ENCODE measurements at places on chromosomes 5 and 9.

GRCh38 chr5:122218778-122219177 is 89.4 kb downstream of the ZNF474 start:
- DNase-seq = no peak

GRCh38 chr5:125412561-125413495 is 666.4 kb upstream of the ZNF608 start:
- peak; percentile 79 for DNase-seq

DNA sequence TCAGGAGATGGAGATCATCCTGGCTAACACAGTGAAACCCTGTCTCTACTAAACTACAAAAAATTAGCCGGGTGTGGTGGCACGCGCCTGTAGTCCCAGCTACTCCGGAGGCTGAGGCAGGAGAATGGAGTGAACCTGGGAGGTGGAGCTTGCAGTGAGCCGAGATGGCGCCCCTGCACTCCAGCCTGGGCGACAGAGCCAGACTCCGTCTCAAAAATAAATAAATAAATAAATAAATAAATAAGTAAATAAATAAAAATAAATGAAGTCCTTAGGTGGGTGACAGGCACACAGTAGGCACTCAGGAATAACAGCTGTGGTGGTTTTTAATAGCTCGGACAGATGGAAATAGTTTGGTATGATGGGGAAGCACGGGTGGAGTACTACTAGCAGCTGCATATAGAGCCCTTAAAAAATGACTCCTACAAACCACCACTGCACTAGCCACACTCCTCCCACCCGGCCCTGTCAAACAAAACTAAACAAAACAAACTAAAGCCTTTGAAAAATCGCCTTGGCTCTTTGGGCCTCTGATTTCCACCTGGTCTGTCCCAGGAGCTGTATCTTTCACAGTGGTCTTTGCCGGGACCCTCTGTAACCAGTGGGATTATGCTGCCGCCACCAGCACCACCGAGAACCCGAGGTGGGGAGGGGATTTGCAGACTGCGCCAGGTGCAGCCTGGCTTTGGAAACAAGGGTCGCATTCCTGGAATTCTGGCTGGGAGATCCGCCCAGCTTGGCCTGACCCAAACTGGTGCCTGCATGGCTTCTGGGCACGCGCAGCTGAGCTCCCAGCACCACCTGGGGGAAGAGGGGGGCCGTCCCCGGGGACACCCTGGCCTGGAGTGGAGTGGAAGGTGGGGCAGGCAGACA is 5.1 kb upstream of the WDR5 start:
- DNase-seq = no peak

- no peak for DNase-seq
Observed at GRCh38 chr5:142016556-142016955, 3.7 kb upstream of the GNPDA1 start.

- no peak for DNase-seq
Observed at GRCh38 chr5:173027905-173028304, 28.2 kb upstream of the CREBRF start.

GRCh38 chr5:127961763-127962145 is 121.8 kb upstream of the SLC12A2 start:
- no peak for DNase-seq

GRCh38 chr5:606526-607399 is 5.4 kb upstream of the CEP72 start:
- peak; percentile 73 for DNase-seq

DNA sequence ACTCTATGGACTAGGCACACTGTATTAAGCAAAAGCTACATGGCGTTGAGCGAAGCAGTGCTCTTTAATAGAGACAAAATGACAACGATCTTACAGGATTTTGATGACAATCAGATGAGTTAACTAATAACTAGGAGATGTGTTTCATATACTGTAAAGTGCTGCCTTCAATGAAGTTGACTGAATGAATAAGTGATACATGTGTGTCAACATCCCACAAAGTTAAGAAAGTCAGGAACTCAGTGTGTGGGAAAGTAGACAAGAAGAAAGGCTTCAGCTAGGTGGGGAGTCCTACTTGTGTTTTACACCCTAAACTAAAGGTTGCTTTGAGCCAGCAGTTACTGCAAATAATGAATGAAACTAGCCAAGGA is 79.6 kb downstream of the PAPPA start:
- no peak for DNase-seq
